ENCODE measurements at places on chromosomes 5 and 9.

- no peak for DNase-seq
Observed at GRCh38 chr9:74921737-74922136, 31.0 kb downstream of the C9orf40 start.

DNA sequence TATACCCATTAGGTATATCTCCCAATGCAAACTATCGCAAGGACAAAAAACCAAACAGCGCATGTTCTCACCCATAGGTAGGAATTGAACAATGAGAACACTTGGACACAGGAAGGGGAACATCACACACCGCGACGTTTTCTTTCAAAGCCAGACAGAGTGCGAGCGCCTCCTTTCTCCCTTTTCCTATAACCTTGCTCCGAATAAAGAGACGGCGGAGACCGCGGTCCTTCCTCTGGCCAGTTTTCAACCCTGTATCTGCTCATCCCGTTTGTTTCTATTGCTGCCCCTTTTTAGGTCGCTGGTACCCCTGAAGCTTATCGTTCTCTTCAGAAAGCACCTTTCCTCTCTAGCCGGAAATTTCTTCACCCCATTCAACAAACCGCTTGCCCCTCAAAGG, 1.3 kb downstream of the LVRN start:
- no peak for DNase-seq

DNA sequence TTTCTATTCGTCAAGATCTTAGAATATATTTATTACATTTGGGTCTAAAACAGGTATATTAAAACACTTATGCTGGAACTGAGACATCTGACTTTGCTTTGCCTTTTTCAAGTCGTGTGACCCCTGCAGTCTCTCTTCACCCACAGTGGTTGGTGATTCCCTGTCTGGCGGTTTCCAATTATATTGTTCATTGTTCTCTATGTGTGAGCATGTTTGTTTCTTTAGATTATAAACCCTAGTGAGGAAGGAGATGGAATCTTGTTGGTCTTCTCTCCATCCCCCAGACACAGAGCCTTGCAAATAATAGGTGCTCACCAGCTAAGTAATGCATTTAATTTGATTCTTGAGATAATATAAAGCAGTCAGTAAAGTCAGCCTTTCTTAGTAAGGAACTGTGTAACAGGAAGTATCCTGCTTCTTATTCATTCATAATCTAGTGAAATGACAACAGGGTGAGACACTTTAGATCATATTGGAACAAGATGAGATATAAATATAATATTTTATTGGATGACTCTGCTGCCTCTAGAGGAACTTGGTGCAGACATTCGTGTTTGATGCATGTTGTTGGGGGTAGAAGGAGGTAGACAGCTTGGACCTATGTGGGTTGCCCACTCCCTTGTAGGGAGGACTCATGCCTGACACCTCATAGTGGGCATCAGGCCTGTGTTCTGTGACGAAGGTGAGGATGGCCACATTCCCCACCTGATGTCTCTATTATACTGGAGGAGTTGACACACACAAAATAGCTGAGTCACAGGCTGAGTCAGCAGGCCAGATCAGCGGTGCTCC, 88.1 kb downstream of the FGF1 start:
- DNase-seq, result peak; percentile 80

- no peak for DNase-seq
Observed at GRCh38 chr9:75876999-75877640, 13.4 kb upstream of the PCSK5 start.

GRCh38 chr9:138101444-138102234, 224.1 kb downstream of the CACNA1B start:
- DNase-seq, result no peak

- DNase-seq, result peak; percentile 98
Observed at GRCh38 chr5:135386886-135387628, 12.0 kb downstream of the MACROH2A1 start.

GRCh38 chr9:94746541-94747370, 20.3 kb downstream of the AOPEP start:
- DNase-seq, result no peak

DNA sequence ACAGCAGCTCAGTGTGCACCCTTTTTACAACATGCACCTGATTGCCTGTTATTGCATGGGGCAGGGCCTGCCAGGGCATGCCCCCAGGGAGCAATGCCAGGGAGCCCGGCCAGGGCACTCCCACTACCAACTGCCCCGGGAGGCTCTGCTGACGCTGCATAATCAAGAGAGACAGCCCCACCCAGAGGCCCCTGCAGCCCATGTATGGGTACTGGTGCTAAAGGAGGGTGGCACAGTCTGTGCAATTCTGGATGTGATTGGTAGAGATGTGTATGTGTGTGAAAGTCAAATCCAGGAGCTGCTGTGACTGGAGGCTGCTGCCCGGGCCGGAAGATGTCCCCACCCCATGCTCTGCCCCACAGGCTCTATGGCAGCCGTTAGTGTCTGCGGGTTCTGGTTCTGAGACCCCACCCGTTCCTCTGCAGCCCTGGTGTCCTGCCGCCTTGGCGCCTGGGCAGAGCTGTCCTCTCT, 3.9 kb upstream of the NEURL1B start:
- no peak for DNase-seq

- DNase-seq, result no peak
Observed at GRCh38 chr9:98960409-98960808, 16.7 kb downstream of the COL15A1 start.

DNA sequence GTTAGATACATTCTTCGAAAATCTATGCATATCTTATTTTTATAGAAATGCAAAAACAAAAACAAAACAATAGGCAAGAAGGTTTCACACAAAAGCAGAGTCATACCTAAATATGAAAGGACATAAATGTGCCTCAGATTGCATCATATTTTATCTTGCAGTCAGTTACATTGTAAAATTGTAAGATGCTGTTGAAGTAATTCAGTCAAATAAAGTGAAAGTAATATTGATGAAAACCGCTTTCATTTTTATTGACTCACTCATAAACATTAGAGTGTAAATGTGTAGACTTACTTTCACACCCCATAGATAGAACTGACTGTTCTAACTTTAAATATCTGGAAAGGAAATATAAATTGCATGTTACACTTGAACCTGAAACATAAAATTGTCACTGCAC, 931.5 kb upstream of the NUDT12 start:
- no peak for DNase-seq

GRCh38 chr9:127550751-127551150, 61.3 kb upstream of the STXBP1 start:
- DNase-seq, result no peak

Measured in fibroblast of the aortic adventitia (primary cell).